ENCODE measurements at places on chromosomes 1 and 21. TPM values are rescaled to one million over a fixed set of nuclear protein-coding genes. Genes with fewer than 3 reads are reported as not detected.

GRCh38 chr1:178539291-178539690, 26.4 kb downstream of the TEX35 start:
- peaks cover 4% of the 10 kb centered on the region for H3K4me1 ChIP-seq
- H3K4me3 ChIP-seq: no peak overlapping the region
- no peak for DNase-seq
- no peaks in the 10 kb centered on the region for H3K27me3 ChIP-seq
- H3K27ac ChIP-seq: no peak overlapping the region

KRTAP8-1 gene
- not detected for total RNA-seq

DNA sequence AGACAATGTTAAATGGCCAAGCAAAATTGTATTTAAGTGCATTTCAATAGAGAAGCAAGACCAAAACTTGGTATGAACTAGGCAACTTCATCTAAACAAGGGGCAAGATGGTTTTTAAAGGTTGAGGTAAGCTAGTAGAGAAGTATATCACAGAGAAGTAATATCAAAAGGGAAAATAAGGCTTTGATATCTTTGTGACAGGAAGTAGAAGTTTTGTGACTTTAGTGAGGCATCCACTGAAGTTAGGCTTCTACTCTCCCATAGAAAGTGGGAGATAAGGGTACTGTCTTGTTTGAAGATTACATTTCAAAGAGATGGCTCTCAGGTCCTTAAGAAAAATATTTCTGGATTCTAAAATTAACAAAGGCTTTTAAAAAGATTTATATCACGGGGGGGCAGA, 8.9 kb downstream of the OR10T2 start:
- DNase-seq: no peak
- no peaks in the 10 kb centered on the region for H3K4me1 ChIP-seq
- H3K36me3 ChIP-seq: no peaks in the 10 kb centered on the region
- H3K27me3 ChIP-seq: peaks cover under 1% of the 10 kb centered on the region

DNA sequence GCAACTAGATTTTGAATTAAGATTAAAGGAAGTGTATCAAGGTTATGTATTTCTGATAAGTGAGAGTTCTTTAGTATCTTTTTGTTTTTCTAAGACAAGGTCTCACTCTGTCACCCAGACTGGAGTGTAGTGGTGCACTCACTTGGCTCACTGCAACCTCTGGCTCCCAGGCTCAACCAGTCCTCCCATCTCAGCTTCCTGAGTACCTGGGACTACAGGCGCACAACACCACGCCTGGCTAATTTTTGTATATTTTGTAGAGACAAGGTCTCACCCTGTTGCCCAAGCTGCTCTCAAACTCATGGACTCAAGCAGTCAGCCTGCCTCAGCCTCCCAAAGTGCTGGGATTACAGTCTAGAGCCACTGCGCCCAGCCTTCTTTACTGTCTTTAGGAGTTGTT, 33.7 kb downstream of the DHX9 start:
- H3K4me1 ChIP-seq: peaks cover 9% of the 10 kb centered on the region
- no peak for DNase-seq
- peaks cover 82% of the 10 kb centered on the region for H3K36me3 ChIP-seq
- H3K27me3 ChIP-seq: no peaks in the 10 kb centered on the region
- H3K4me3 ChIP-seq: no peak overlapping the region
- H3K27ac ChIP-seq: peak overlapping the region; percentile 14

DNA sequence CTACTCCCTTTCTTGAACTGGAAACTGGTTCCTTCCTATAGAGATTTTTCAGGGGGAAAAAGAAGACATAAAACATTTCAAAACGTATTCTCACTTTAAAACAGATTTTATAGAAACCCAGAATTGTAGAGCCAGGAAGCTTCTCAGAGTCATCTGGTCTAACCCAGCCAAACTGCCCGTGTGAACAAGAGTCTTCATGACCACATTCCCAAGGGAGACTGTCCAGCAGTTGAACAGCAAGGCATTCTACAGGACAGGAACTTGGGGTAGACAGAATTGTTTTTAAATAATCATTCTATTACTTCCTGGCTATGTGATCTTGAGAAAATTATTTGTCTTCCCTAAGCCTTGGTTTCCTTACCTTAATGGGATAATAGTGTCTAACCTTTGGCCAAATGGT, 163.5 kb upstream of the IVNS1ABP start:
- peaks cover 1% of the 10 kb centered on the region for H3K4me1 ChIP-seq
- no peaks in the 10 kb centered on the region for H3K27me3 ChIP-seq
- no peak overlapping the region for H3K27ac ChIP-seq
- no peak for DNase-seq

- no peaks in the 10 kb centered on the region for H3K36me3 ChIP-seq
- no peaks in the 10 kb centered on the region for H3K27me3 ChIP-seq
- no peak for DNase-seq
- H3K4me3 ChIP-seq: no peak overlapping the region
Measured at GRCh38 chr1:207308451-207309190, 12.9 kb upstream of the CD55 start.

DNA sequence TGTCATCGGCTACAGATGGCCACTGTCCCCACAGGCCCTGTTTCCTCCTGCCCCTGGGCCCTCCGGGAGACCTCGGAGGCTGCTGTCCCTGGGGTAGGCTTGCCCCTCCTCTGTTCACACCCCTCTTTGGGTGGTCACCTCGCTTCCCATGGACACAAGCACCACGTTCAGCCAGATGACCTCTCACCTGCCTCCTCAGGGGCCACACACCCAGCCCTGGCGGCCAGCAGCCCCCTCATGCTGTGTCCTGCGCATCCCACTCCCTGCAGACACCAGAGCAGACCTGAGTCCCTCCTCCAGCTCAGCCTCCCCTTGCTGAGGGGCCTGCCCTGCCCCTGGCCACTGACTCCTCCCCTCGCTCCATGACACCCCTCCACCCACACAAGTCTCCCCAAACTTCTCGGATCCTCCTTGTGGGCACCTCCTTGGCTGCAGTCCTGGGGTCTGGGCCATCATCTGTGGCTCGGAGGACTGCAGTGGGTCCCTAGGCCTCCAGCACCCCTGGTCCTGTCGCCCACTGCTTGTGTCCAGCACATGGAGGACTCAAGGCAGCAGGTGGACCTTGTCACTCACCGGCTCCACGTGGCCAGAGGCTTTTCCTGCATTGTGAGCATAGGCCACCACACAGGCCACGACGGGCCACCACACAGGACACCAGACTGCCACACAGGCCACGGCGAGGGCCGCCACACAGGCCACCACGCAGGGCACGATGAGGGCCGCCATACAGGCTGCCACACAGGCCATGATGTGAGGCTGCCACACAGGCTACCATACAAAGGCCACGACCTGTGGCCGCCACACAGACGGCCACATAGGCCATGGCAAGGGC, 51.1 kb downstream of the MORN1 start:
- no peak overlapping the region for H3K27ac ChIP-seq
- H3K36me3 ChIP-seq: no peaks in the 10 kb centered on the region
- no peaks in the 10 kb centered on the region for H3K27me3 ChIP-seq
- no peaks in the 10 kb centered on the region for H3K4me1 ChIP-seq
- no peak overlapping the region for H3K4me3 ChIP-seq
- no peak for DNase-seq

- H3K27me3 ChIP-seq: no peaks in the 10 kb centered on the region
- DNase-seq: peak; percentile 47
- H3K4me3 ChIP-seq: no peak overlapping the region
- H3K4me1 ChIP-seq: peaks cover 32% of the 10 kb centered on the region
- no peak overlapping the region for H3K27ac ChIP-seq
Measured at GRCh38 chr1:225845571-225846259, 35.8 kb downstream of the EPHX1 start.

TEKT2 gene
- not detected for total RNA-seq

GRCh38 chr1:216740331-216740730, 17.1 kb upstream of the ESRRG start:
- no peak overlapping the region for H3K4me3 ChIP-seq
- no peaks in the 10 kb centered on the region for H3K4me1 ChIP-seq
- no peaks in the 10 kb centered on the region for H3K27me3 ChIP-seq
- no peak overlapping the region for H3K27ac ChIP-seq

DNA sequence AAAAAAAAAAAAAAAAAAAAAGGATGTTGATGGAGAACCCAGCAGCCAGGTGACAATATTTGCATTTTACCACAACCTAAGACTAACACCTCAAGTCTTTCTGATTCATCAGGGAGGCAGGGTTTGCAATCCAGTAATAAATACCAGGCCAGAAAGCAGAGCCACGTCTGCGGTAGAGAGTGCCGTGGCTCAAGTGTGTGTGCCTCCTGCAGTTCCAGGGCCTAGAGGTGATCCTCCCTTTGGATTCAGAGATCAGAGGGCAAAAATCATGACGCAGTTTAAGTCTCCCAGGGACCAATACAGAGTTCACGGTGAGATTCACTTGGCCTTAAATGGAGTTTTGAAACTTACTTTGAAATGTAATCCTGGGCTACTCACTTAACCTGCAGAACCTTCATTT, 34.9 kb downstream of the TMCO4 start:
- H3K4me3 ChIP-seq: no peak overlapping the region
- H3K36me3 ChIP-seq: no peaks in the 10 kb centered on the region
- no peaks in the 10 kb centered on the region for H3K4me1 ChIP-seq
- no peaks in the 10 kb centered on the region for H3K27me3 ChIP-seq

FCRL4 gene
- total RNA-seq: not detected

- H3K27ac ChIP-seq: no peak overlapping the region
- no peaks in the 10 kb centered on the region for H3K36me3 ChIP-seq
- H3K27me3 ChIP-seq: peaks cover 9% of the 10 kb centered on the region
- H3K4me3 ChIP-seq: peak overlapping the region; percentile 44
- H3K4me1 ChIP-seq: peaks cover 13% of the 10 kb centered on the region
Measured at GRCh38 chr1:12594966-12595756, 22.8 kb downstream of the DHRS3 start.

DNA sequence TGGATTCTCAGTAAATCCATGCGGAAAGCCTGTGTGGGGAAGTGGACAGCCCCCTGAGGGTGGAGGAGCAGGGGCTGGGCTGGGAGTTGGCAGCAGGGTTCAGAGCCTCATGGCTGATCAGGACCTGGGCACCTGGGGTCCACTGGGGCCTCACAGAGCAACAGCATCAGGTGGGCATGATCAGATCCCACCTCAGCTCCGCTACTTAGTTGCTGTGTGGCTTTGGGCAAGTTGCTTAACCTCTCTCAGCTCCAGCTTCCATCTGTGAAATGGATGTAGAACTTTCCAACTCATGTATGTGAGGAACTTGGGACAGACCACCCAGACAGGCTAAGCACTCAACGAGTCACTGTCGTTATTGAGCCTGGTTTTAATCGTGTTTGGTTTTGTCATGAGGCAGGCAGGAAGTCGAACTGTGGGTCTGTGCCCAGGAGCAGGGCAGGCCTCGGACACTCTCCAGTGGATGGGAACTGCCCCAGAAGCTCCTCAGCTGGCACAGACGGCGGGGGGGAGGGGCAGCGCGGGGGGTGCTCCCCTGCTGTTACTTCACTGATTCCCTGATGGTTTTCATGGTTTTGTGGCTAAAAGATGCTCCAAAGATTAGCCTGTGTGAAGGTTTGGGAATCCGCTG, 155.8 kb upstream of the TMEM51 start:
- no peak for DNase-seq
- H3K4me1 ChIP-seq: no peaks in the 10 kb centered on the region
- H3K36me3 ChIP-seq: no peaks in the 10 kb centered on the region
- H3K4me3 ChIP-seq: no peak overlapping the region

DNA sequence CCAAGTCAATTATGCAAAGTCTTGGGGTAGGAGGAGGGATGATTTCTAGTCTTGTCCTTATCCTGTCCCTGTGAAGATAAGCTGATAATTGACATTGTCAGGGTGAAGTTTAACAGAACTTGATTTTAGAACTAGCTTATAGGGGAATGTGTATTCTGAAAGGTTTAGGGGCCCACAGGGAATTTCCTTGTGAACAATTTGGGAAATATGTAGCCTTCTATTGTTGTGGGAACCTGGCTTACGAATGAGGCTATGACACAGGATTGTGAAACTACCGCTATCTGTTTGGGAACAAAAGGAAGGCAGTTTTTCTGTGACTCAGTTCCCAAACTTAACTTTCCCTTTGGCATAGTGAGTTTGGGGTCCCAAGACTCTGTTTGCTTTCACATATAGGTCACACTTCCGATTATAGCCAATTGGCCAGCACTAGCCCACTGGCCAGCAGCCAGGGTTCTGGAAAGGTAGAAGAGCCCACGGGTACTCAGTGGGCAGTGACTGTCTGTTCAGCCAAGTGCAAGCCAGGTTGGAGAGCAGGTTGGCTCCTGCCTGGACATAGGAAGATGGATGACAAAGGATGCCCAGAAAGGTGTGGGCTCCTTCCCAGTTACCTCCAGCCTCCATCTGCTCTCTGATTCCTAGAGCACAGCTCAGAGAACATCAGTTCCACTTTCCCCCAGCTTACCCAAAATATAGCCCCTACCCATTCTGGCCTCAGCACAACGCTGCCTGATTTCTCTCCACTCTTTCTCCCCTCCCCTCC, 35.5 kb downstream of the H3-3A start:
- DNase-seq: no peak
- H3K27ac ChIP-seq: no peak overlapping the region
- H3K27me3 ChIP-seq: peaks cover 14% of the 10 kb centered on the region
- H3K4me1 ChIP-seq: peaks cover 11% of the 10 kb centered on the region
- no peak overlapping the region for H3K4me3 ChIP-seq

GRCh38 chr1:236108027-236108648, 34.2 kb upstream of the GPR137B start:
- peaks cover 16% of the 10 kb centered on the region for H3K4me1 ChIP-seq
- no peak for DNase-seq
- H3K27me3 ChIP-seq: peaks cover 22% of the 10 kb centered on the region
- no peak overlapping the region for H3K4me3 ChIP-seq
- H3K27ac ChIP-seq: no peak overlapping the region

DNA sequence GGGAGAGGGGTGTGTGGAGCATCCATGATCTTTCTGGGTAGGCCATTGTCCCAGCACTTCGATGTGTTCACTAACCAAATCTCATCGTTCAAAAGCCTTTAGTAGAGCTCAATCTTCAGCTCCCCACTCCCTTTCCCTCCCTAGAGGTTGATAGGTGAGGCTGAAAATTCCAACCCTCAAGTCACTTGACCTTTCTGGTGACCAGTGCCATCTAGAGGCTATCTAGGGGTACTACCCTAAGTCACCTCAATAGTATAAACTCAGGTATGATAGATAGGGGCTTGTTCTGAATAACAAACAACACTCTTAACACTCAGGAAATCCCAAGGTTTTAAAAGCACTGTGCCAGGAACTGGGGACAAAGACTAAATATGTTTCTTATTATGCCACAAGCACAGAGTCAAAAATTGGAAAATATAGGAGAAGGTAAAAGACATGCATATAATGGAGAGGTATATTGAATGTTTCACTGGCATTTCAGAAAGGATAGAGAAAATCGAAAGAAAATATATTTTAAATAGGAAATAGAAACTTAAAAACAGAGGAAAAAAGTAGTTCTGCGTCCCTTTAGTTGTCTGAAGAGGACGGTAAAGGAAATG, 42.9 kb upstream of the CD53 start:
- peaks cover 5% of the 10 kb centered on the region for H3K4me1 ChIP-seq
- H3K4me3 ChIP-seq: no peak overlapping the region
- H3K27me3 ChIP-seq: peaks cover 5% of the 10 kb centered on the region
- no peak overlapping the region for H3K27ac ChIP-seq
- H3K36me3 ChIP-seq: peaks cover 4% of the 10 kb centered on the region

CCDC181 gene
- total RNA-seq: 0.19 TPM

- no peak overlapping the region for H3K4me3 ChIP-seq
- H3K36me3 ChIP-seq: no peaks in the 10 kb centered on the region
- H3K4me1 ChIP-seq: no peaks in the 10 kb centered on the region
Measured at GRCh38 chr1:241990040-241990439, 8.9 kb downstream of the MAP1LC3C start.

GRCh38 chr1:173555651-173556305, 47.1 kb downstream of the SLC9C2 start:
- no peak overlapping the region for H3K4me3 ChIP-seq
- no peaks in the 10 kb centered on the region for H3K27me3 ChIP-seq
- H3K36me3 ChIP-seq: peaks cover 5% of the 10 kb centered on the region
- DNase-seq: no peak
- peaks cover 27% of the 10 kb centered on the region for H3K4me1 ChIP-seq

MTX1 gene
- 48.6 TPM for total RNA-seq

Data from activated CD8-positive, alpha-beta memory T cell treated with anti-CD3 and anti-CD28 coated beads, Interleukin-2, amount 10 ng/mL, durations not matched to agents 7 days and 5 days (primary cell).